CD4-positive, alpha-beta T cell treated with Interleukin-12 subunit alpha and Interleukin-12 subunit beta, for 1 hour (primary cell): ENCODE measurements at places on chromosomes 7 and 10.

- no peak for DNase-seq
Measured at GRCh38 chr7:6589151-6589828, 531 bp upstream of the INTS15 start.

GRCh38 chr7:92496876-92497275, 19.1 kb upstream of the ERVW-1 start:
- DNase-seq, result no peak

GRCh38 chr10:7255517-7255916, 155.3 kb downstream of the SFMBT2 start:
- DNase-seq, result no peak

DNA sequence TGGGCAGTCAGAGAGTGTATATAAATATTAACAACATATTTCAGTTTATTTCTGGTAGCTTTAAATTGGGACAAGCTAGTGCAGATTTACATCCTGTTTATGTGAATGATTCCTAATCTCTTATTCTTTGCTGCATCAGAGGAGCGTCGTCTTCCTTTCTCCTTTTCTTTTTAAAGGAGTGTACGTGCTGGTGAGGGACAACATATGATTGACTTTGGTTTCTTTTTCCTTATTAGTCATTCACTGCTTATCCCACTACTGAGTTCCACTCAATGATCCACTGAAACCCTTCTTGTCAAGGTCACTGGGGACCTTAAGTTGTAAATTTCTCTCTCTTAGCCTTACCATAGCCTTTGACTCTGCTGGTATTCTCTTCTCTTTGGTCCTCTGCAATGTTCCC, 116.3 kb downstream of the EXOC4 start:
- no peak for DNase-seq

GRCh38 chr7:34780546-34780945, 122.5 kb downstream of the NPSR1 start:
- no peak for DNase-seq

DNA sequence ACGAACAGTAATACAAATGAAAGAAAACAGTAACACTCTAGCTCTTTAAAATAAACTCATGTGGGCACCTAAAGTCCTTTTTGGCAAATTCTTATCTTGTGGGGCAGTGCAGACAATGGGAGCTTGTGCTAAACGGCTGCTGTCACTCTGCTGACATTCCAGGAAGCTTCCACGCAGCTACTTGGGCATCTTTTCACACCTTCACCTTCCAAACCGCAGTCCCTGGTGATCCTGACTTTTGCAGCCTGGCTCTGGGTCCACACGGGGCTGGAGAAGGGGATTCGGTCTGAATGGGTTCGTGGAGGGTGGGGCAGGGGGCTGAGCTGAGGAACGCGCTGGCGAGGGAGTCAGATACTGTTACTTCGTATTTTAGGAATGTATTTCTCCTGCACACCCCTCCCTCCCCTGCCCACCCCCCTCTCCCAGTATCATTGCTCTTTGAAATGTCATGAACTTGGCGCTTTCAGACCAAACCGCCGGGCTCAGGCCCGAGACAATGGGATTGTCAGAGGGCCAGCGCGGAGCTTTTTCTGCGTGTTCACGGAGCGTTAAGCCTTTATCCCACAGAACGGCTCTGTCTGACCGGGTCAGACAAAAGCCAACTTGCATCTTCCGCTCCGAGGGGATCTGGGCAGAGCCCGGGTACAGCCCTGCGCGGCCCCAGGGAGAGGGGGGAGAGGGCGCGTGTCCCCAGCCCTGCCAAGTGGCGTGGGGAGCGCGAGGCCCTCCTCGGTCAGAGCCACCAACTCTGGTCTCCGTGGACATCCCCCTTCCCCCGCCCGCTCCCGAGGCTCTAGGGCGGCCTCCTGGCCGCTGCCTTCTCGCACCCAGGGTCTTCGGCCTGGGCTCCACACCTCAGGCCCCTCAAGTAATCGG, 76.7 kb upstream of the EN2 start:
- no peak for DNase-seq

DNA sequence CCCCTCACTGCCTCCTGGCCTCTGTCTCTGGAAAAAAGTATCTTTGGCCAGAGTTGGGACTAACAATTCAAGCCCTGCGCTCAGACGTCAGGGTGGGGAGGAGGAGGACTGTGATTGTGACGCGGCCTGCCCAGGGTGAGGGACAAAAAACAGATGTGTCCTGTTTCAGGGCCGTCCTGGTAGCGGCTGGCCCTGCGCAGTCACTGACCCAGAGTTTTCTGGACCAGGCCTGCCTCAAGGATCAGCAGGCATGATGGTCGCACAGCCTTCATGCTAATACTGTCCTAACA, 110.1 kb downstream of the CYTH3 start:
- no peak for DNase-seq

- DNase-seq, result no peak
Measured at GRCh38 chr7:124764847-124765400, 668 bp downstream of the GPR37 start.

GRCh38 chr10:29736366-29737073, 101.7 kb upstream of the SVIL start:
- DNase-seq, result peak; percentile 10

- DNase-seq, result no peak
Measured at GRCh38 chr7:22052674-22053365, 107.1 kb upstream of the CDCA7L start.

DNA sequence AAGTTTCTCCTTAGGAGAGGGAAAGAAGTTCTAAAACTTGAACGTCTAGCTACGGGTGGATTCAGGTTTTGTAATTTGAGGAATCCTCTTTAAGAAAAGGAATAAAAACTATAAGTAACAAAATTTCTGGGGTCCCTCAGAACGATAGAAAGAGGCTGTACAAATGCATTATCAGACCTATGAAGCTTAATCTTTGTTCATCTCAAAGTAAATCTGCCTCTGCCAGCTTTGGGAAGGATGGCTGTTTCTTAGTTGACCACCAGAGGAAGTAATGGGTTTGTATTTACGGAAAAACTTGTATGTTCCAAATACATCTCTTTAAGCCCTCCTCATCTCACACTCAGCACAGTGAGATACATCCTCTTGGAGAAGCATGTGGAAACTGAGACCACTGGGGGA, 864 bp downstream of the PSTK start:
- DNase-seq, result peak; percentile 6

- DNase-seq, result no peak
Measured at GRCh38 chr10:125629758-125630376, 53.1 kb downstream of the TEX36 start.

GRCh38 chr10:129809431-129809830, 154.6 kb downstream of the EBF3 start:
- DNase-seq, result no peak

DNA sequence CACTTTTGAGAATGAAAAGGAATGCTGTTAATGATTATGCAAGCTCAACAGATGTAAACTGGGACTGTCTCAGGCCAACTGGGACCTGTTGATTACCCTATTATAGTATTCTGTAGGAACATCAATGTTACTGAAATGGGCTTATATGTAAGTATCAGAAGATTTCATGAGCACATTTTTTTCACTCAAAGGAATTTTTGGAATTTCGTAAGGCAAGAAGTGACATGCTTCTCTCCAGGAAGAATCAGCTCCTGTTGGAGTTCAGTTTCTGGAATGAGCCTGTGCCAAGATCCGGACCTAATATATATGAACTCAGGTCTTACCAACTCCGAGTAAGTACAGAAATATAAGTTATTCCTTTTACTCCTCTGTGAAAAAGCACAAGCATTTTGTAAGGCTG, 19.2 kb downstream of the NIPSNAP2 start:
- DNase-seq, result no peak

GRCh38 chr7:145398758-145399157, 562.9 kb upstream of the TPK1 start:
- DNase-seq, result no peak

- DNase-seq, result no peak
Measured at GRCh38 chr10:43027331-43027955, 49.4 kb upstream of the RET start.

DNA sequence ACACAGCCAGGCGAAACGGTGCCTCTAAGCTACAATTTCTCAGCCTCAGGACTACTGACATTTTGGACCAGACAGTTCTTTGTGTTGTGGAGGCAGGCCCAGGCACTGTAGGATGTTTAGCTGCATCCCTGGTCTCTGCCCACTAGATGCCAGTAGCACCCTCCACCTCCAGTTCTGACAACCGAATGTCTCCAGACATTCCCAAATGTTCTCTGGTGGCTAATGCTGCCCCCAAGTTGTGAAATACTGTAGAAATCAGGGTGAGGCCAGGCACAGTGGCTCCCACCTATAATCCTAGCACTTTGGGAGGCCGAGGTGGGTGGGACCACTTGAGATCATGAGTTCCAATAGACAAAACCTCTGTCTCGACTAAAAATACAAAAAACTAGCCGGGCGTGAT, 18.2 kb downstream of the HNRNPF start:
- peak; percentile 56 for DNase-seq

GRCh38 chr10:70685455-70685911, 13.2 kb downstream of the ADAMTS14 start:
- no peak for DNase-seq

- no peak for DNase-seq
Measured at GRCh38 chr7:133873631-133874030, 253.5 kb upstream of the LRGUK start.

- DNase-seq, result no peak
Measured at GRCh38 chr7:104552102-104552501, 223.7 kb downstream of the LHFPL3 start.

DNA sequence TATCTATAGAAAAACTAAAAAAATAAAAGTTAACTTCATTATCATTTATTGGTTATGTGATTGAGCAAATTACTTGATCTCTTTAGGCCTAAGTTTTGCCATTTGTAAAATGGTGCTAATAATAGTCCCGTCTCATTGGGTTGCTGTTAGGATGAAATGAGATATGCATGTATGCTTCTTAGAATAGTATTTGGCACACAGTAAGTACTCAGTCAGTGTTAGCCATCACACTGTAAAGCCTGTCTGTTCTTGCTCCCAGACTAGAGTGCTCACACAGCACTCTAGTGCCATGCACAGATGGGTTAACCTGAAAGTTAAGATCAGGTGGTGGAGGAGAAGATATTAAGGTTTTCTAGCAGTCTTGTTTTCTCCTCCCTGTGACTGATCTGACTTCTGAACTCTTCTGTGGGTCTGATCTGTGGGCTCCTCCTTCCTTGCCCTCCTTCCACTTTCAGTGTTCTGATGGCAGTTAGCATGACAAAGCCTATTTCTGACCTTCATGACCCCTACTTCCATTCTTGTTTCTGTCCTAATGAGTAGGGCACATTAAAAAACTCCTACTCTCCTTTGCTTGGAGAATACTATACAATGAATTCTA, 167.5 kb downstream of the RNLS start:
- no peak for DNase-seq

DNA sequence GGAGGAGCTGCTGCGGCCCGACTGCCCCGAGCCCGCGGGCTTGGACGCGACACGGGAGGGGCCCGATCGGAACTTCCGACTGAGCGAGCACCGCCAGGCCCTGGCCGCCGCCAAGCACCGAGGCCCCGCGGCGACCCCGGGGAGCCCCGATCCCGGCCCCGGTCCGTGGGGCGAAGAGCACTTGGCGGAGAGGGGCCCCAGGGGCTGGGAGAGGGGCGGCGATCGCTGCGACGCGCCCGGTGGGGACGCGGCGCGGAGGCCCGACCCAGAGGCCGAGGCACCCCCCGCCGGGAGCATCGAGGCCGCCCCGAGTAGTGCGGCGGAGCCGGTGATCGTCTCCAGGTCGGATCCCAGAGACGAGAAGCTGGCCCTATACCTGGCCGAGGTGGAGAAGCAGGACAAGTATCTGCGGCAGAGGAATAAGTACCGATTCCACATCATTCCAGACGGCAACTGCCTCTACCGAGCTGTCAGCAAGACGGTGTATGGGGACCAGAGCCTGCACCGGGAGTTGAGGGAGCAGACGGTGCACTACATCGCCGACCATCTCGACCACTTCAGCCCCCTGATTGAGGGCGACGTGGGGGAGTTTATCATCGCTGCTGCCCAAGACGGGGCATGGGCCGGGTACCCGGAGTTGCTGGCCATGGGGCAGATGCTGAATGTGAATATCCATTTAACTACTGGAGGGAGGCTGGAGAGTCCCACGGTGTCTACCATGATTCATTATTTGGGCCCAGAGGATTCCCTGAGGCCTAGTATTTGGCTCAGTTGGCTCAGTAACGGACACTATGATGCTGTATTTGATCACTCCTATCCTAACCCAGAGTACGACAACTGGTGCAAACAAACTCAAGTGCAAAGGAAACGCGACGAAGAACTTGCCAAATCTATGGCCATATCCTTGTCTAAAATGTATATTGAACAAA, 1.4 kb downstream of the OTUD1 start:
- peak; percentile 14 for DNase-seq

- DNase-seq, result peak; percentile 94
Measured at GRCh38 chr10:21533467-21534279, at the start of gene MLLT10. MLLT10 (plus strand) TSS chr10:21534232; CDS start chr10:21534645, 413 bp downstream.

- no peak for DNase-seq
Measured at GRCh38 chr10:46301056-46301645, 14.4 kb downstream of the ANTXRL start.

DNA sequence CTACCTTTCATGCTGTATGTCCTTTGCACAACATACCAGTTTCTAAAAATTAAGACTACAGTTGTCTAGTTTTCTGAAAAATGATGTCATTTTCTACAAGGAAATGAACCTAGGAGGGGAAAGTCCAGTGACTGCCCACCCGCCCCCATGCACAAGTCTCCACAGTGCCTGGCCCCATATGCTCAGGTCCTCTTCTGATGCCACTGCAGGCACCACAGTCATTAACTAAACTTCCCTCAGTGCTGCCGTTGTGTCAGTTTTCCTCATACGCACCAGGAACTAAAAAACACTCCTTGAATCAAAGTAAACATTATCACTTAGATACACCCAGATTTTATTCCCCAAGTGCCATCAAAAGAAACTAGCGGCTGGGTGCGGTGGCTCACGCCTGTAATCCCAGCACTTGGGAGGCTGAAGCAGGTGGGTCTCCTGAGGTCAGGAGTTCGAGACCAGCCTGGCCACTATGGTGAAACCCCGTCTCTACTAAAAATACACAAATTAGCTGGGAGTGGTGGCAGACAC, 6.9 kb upstream of the TNS3 start:
- no peak for DNase-seq

DNA sequence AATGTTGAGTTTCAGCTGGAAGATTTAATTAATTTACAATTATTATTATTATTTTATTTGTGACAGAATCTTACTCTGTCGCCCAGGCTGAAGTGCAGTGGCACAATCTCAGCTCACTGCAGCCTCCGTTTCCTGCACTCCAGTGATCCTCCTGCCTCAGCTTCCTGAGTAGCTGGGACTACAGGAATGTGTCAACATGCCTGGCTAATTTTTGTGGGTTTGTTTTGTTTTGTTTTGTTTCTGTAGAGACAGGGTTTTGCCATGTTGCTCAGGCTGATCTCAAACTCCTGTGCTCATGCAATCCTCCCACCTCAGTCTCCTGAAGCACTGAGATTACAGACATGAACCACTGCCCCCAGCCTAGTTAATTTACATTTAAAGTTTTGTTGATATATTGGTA, 93.8 kb upstream of the MEOX2 start:
- DNase-seq, result no peak

DNA sequence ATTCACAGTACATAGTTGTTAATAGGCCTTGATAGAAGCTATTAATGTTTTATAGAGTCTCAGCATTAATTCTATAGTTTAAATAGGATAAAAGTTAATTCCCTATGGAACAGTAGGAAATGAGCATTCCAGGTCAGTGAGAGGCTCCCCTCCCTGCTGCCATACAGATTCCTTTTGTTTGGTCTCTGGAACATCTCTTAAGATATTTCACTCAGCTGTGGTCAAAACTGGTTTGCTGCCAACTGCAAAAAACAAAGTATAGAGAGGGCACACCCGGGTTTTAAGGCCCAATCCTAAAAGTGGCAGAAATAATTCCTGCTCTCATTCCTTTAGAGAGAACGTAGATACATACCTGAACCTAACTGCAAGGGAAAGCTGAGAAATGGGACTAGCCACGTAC, 51.3 kb downstream of the MDFIC start:
- DNase-seq, result no peak

GRCh38 chr7:29398011-29398410, 165.6 kb upstream of the PRR15 start:
- DNase-seq, result no peak
